ENCODE measurements at places on chromosomes 2 and 18. TPM values are rescaled to one million over a fixed set of nuclear protein-coding genes. Genes with fewer than 3 reads are reported as not detected.

DNA sequence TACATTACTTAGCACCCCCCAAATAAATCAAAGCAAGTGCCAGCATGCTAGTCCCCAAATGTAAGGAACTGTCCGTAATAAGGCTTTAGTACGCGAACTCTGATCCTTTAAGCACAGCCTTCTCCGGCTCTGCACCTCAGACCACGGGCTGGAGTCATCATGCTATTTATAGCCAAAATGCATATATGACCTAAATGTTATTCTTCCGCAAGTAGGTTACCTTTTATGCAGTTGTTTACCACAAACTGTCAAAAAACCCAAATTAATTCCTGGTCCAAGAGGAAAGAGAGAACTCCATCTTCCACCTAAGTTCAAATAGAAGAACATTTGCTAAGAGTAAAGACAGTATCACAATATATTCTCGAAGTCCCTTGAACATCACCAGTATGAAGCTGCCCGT, 42.7 kb downstream of the ZNF516 start:
- no peak for DNase-seq

DNA sequence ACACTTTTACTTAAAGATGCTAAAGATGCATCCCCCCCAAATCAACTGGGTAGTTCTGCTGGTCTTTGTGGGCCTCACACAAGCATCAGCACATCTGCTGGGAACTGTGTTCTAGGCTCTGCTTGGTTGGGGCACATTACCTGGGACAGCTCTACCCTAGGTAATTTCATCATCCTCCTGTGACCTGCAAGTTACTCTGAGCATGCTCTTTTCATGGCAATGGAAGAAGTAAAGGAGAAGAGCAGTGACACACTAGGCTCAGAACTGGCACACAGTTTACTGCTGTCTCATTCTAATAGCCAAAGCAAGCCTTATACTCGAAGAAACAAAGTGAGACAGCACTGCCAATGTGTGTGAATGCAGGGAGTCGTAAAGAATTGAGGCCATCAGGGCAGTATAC, 376.7 kb downstream of the XIRP2 start:
- DNase-seq, result no peak

DNA sequence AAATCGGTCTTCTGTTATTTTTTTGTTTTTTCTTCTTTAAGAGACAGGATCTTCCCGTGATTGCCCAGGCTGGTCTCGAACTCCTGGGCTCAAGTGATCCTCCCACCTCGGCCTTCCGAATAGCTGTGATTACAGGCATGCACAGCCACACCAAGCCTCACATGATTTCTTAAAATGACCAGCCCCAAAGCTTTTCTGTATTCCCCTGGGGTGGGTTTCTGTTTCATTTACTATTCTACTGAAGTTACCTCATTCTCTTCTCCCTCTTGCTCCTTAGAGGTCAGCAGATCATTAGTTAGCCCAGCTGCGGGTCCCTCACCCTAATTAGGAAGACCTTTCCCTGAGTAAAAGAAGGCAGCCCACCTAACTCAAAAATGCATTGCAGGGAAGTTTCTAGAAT, 27.6 kb downstream of the SLC1A4 start:
- no peak for DNase-seq

GRCh38 chr18:38362286-38362792, 796.7 kb upstream of the CELF4 start:
- no peak for DNase-seq

GRCh38 chr18:23494992-23495391, 8.3 kb upstream of the RMC1 start:
- no peak for DNase-seq

DNA sequence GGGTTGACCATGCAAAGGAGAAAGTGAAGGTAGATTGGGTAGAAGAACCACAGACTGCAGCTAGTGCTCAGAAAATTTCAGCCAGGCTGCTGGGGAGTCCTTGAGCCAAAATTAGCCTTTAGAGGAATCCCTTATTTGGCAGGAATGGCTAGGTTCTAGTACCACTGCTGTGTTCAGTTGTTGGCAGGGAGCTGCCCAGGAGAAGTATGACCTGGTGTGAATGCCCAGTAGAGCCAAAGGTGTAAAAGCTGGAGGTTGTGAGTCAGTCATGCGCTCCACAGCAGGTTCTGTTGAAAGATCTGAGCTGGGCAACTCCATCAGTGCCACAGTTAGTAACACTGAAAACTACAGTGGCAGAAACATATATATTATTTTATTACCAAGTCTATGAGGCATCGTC, 36.4 kb upstream of the TBR1 start:
- DNase-seq, result no peak

DNA sequence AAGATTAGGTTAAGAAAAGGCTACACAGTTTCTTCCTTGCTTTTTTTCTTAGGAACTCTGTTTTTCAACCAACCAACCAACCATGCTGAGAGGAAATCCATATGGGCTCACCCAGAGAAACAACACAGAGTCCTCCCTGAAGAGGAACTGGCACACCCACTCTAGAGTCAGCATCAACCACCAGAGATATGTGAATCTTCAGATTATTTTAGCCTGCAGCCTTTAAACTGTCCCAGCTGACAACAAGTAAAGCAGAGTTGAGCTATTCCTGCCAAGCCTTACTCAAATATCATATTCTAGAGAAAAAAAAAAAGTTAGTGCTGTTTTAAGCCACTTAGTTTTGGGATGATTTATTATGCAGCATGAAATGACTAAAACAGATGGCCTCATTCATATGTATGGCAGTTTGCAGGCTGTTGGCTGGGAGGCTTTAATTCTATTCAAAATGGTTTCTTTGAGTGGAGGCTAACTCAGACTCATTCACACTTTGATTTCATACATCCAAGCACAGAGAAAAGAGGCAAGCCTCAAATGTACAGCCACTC, 1637.7 kb upstream of the LRRTM1 start:
- no peak for DNase-seq

The KCNIP3 gene
- total RNA-seq, result 3.5 TPM

The LAMA1 gene
- not detected for total RNA-seq

The ASTL gene
- total RNA-seq, result not detected

The CPLX4 gene
- not detected for total RNA-seq

The PLA2R1 gene
- 0.40 TPM for total RNA-seq

The HDAC4 gene
- total RNA-seq, result 61.5 TPM

Measured in PC-9 (cell line).